Endodermal cell (in vitro differentiated cells): ENCODE measurements at places on chromosomes 2 and 18. TPM values are rescaled to one million over a fixed set of nuclear protein-coding genes. Genes with fewer than 3 reads are reported as not detected.

Gene SPP2
- total RNA-seq, result not detected in 3 replicates

Gene LRP1B
- total RNA-seq, result 0.43 and 0.79 TPM in 2 replicates

Gene MROH2A
- not detected in 3 replicates for total RNA-seq

Gene G6PC2
- not detected in 2 replicates for total RNA-seq

Gene BOLL
- not detected in 3 replicates for total RNA-seq

Gene MDH1B
- 0.99 to 2.0 TPM (median 1.5 TPM) in 3 replicates for total RNA-seq
